ENCODE measurements at places on chromosomes 5 and 9. TPM values are rescaled to one million over a fixed set of nuclear protein-coding genes. Genes with fewer than 3 reads are reported as not detected.
A peak's percentile ranks its signal among the peaks of the same experiment; 100 is the strongest.

DNA sequence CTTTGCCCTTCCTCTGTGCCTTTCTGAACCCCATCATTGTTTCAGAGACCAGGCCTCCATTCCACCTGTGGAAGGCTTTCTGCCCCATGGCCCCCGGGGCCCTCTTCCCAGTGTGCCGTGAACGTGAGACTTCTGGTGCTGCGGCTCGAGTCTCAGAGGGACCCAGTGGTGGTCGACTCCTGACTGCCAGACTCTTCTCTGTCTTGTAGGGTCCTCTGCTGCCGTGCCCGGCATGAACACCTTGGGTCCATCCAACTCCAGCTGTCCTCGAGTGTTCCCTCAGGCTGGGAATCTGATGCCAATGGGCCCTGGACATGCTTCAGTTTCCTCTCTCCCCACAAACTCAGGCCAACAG is 20.1 kb upstream of the LTC4S start:
- no peaks in the 10 kb centered on the region for H3K27me3 ChIP-seq
- no peaks in the 10 kb centered on the region for H3K4me1 ChIP-seq
- H3K36me3 ChIP-seq, result peaks cover 62% of the 10 kb centered on the region
- DNase-seq, result no peak
- no peak overlapping the region for H3K4me3 ChIP-seq
- H3K27ac ChIP-seq, result no peak overlapping the region

GRCh38 chr5:4720831-4721230 is 419.3 kb upstream of the ADAMTS16 start:
- H3K27ac ChIP-seq, result no peak overlapping the region
- no peaks in the 10 kb centered on the region for H3K36me3 ChIP-seq
- no peaks in the 10 kb centered on the region for H3K27me3 ChIP-seq
- no peak for DNase-seq

DNA sequence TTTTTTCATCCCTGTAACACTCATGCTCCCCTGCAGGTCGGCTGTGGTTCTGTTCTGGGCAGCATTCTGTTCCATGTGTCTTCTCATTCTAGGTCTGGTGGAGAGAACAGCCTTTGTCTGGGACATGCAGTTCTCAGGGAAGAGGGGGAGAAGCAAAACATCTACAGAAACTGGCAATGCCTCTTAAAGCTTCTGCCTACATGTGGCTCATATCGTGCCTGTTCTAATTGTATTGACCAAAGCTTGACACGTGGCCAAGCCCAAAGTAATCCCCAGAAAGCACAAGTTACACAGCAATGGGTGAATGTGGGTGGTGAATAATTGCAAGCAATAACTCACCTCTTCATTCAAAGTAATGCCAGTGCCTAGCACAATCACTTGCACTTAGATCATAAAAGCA is 218.2 kb upstream of the IL12B start:
- no peak overlapping the region for H3K4me3 ChIP-seq
- peaks cover 8% of the 10 kb centered on the region for H3K36me3 ChIP-seq
- peaks cover 2% of the 10 kb centered on the region for H3K27me3 ChIP-seq

The LOX gene
- 2.8 TPM for total RNA-seq

GRCh38 chr9:129270903-129271431 is 92.9 kb upstream of the IER5L start:
- H3K27me3 ChIP-seq, result peaks cover 3% of the 10 kb centered on the region
- no peaks in the 10 kb centered on the region for H3K36me3 ChIP-seq
- H3K27ac ChIP-seq, result peak overlapping the region; percentile 12
- DNase-seq, result no peak

DNA sequence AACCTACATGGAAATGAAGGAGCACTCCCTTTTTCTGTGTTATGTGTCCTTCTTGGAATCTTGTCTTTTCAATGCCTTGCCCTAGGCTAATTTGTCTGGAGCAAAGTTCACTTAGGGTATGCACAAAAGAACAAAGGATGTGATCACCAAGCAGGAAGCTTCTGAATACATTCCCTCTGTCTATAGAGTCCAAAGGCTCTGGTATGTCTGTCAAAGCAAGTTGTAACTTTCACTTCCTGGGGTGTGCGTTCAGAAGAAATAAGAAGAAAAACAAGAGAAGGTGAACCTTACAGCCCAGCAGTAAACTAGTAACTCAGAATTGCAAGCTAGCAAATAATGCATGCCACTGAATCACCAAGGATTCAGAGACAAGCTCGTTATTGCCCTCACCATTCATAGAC is 31.7 kb upstream of the CDH6 start:
- no peaks in the 10 kb centered on the region for H3K36me3 ChIP-seq
- DNase-seq, result no peak
- no peak overlapping the region for H3K4me3 ChIP-seq
- peak overlapping the region; percentile 76 for H3K27ac ChIP-seq
- peaks cover 35% of the 10 kb centered on the region for H3K4me1 ChIP-seq
- no peaks in the 10 kb centered on the region for H3K27me3 ChIP-seq

- peaks cover 45% of the 10 kb centered on the region for H3K4me1 ChIP-seq
- DNase-seq, result no peak
- H3K27ac ChIP-seq, result peak overlapping the region; percentile 9
- no peak overlapping the region for H3K4me3 ChIP-seq
- no peaks in the 10 kb centered on the region for H3K36me3 ChIP-seq
These were observed 39.6 kb downstream of the RGS3 start for GRCh38 chr9:113503131-113503541.

GRCh38 chr5:6572086-6572824 is 60.6 kb downstream of the NSUN2 start:
- no peak for DNase-seq
- no peak overlapping the region for H3K4me3 ChIP-seq
- H3K27ac ChIP-seq, result no peak overlapping the region

The TLX3 gene
- 0.16 TPM for total RNA-seq

DNA sequence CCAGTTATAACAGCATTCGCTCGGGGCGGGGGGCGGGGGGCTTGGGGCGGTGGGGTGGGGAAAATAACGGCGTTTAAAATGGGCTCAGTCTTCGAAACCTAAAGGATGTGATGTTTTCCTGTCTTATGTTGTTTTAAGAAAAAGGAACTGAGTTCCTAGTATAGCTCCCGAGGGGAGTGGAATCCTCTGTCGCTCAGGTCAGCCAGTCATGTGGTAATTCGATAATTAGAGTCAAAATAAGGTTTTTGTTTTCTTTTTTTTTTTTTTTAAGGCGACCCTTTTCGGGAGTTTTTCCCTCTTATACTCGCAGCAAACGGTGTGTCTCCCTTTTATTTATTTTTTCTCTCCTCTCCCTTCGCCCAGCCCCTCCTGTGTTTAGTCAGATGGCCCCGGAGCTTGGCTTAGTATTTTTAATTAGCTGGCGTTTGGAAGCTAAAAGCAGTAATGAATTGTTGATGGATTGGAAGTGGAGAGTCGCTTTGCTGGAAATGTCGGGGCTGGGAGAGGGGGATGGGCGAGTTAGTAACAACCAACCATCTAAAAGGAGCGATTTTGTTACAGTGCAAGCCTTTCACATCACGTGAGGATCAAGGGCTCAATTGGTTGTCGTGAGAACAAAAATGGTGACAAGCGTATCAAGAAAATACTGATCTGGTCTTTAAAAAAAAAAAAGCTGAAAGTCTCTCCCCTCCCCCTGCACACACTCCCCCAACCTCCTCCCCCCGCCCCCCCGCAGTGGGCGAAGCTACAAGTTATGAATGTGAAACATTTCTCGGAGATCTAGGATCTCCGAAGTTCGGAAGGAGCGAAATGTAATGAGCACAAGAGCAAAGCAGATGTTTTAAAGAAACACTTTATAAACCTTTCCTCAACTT is 714 bp upstream of the ZNF608 start:
- peaks cover 27% of the 10 kb centered on the region for H3K4me1 ChIP-seq
- peak; percentile 66 for DNase-seq
- H3K27ac ChIP-seq, result peak overlapping the region; percentile 98
- no peaks in the 10 kb centered on the region for H3K36me3 ChIP-seq
- H3K4me3 ChIP-seq, result no peak overlapping the region

GRCh38 chr5:167900340-167900935 is 391.0 kb upstream of the WWC1 start:
- peaks cover 24% of the 10 kb centered on the region for H3K27me3 ChIP-seq
- no peak for DNase-seq
- no peaks in the 10 kb centered on the region for H3K36me3 ChIP-seq
- peaks cover 64% of the 10 kb centered on the region for H3K4me1 ChIP-seq

GRCh38 chr5:168969326-168969886 is 331.5 kb downstream of the SLIT3 start:
- H3K36me3 ChIP-seq, result no peaks in the 10 kb centered on the region
- no peaks in the 10 kb centered on the region for H3K27me3 ChIP-seq
- DNase-seq, result no peak
- H3K4me3 ChIP-seq, result no peak overlapping the region

The UBE2B gene
- total RNA-seq, result 39.7 TPM

GRCh38 chr9:14812806-14813205 is 90.3 kb upstream of the CER1 start:
- H3K4me1 ChIP-seq, result peaks cover 13% of the 10 kb centered on the region
- no peaks in the 10 kb centered on the region for H3K27me3 ChIP-seq
- no peak overlapping the region for H3K27ac ChIP-seq
- H3K4me3 ChIP-seq, result no peak overlapping the region

All from WTC11 (cell line).